Stimulated activated CD8-positive, alpha-beta memory T cell treated with anti-CD3 and anti-CD28 coated beads, Interleukin-7, amount 100 ng/mL, for 4 hours (primary cell): ENCODE measurements at places on chromosomes 1 and 21.
A peak's percentile ranks its signal among the peaks of the same experiment; 100 is the strongest.

GRCh38 chr1:207405814-207406213 is 48.3 kb upstream of the CR2 start:
- DNase-seq, result no peak

GRCh38 chr1:83102630-83103071 is 896.3 kb downstream of the TTLL7 start:
- no peak for DNase-seq

- no peak for DNase-seq
These were observed 61.1 kb downstream of the TOMM20 start for GRCh38 chr1:235067396-235068157.

DNA sequence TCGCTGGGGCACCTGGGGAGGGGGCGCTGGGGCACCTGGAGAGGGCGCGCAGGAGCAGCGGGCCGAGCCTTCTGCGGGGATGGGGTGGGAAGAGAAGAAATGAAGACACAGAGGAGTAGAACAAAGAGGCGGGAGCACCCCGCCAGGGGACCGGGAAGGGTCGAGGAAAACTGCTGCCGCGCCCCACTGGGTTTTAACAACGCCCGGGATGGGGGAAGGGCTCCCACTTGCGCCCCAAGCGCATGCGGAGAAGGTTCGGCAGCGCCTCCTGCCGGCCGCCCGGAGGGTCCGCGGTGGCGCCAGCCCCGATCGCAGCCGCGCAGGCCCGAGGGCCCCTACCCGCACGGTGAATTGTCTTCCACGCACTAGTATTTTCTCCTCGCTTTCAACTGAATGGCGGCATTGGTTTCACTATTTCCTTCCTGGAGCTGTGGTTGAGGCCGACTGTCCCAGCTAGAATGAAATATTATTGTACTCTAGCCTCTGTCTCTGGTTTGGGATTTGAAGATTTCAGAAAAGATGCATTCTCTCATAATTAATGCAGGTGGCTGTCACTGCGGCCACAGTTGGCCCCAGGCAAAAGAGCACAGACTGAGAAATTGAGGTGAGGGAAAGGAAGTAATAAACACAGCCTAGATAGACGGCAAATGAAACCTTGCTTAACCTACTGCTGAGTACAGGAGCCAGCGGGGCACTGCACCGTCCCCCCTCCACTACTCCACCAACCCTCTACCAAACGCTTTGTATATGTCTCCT is 57.3 kb downstream of the MAB21L3 start:
- peak; percentile 48 for DNase-seq
